ENCODE measurements at places on chromosomes 3 and 15.
A peak's percentile ranks its signal among the peaks of the same experiment; 100 is the strongest.

GRCh38 chr3:20147361-20147760, 38.6 kb downstream of the SGO1 start:
- no peak for DNase-seq

DNA sequence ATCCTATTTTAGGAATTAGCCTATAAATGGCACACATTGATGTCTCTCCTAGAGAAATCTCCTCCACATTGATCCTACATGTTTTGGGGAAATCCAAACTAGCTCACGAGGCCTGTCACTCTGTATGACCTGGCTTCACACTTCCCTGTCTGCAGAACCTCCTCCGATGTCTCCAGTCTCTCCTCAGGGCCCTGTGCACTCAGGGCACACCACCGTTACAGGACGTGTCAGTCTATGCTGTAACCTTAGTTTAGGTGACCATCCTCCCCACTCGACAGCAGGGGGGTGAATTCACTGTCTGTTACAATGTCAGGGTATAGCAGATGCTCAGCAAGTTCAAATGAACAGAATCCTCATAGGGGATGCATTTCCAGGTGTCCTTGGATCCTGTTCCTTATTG, 249.1 kb downstream of the OCA2 start:
- DNase-seq = no peak

DNA sequence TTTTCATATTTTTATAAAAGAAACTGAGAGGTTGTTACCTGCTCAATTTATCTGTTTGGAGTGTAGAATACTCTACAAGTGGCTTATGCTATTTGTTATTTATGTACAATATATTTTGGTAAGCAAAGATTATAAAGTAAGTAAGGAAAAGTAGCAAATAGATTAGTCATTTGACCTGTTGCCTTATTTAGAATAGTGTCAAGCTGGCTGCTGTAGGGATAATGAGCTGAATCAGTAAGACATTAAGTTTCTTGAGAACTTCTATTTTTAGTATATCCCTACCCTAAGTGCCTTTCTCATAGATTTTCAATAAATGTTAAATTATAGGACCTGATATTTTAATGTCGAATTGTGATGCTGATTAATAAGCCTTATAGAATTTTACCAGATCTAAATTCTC, 37.2 kb downstream of the ECT2 start:
- DNase-seq = no peak

DNA sequence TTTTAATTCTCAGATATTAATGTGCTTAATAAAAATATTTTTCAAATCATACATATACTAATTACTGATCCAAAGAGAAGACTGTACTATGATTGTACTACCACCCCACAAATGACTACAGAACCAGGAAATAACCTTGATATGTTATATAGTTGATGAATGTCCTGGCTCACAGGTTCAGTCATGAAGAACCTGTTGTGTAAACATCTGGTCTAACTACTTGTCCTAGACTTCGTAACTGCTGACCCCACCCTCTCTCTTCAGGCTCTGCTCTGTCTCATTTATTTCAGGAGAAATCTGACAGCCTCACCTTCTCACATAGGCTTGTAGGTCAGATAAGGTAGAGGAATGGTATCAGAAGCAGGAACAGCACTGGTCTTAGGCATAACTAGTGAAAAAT, 14.7 kb upstream of the CSTA start:
- DNase-seq = no peak

- DNase-seq = no peak
Measured at GRCh38 chr3:40398346-40398745, 11.4 kb downstream of the ENTPD3 start.

DNA sequence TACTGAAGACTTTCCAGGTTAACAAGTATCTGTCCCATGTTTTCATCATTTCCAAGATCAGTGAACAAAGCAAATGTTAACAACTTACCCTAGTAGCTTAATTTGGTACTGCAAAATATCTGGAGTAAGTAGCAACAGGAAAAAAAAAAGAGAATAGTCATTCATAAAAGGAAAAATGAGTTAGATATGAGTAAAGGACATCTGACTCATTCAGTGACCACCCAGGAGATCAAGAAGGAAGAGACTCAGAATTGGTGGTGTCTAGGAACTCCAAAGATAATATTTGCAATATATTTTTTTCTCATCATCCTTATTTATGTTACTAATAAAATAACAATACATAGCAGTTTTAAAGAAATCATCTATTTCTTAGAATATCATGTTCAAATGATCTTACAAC, 253.8 kb upstream of the COL8A1 start:
- DNase-seq = no peak

GRCh38 chr3:10933470-10933804, 59.1 kb upstream of the SLC6A1 start:
- DNase-seq = no peak

GRCh38 chr3:42535981-42536784, 33.7 kb downstream of the VIPR1 start:
- peak; percentile 34 for DNase-seq

DNA sequence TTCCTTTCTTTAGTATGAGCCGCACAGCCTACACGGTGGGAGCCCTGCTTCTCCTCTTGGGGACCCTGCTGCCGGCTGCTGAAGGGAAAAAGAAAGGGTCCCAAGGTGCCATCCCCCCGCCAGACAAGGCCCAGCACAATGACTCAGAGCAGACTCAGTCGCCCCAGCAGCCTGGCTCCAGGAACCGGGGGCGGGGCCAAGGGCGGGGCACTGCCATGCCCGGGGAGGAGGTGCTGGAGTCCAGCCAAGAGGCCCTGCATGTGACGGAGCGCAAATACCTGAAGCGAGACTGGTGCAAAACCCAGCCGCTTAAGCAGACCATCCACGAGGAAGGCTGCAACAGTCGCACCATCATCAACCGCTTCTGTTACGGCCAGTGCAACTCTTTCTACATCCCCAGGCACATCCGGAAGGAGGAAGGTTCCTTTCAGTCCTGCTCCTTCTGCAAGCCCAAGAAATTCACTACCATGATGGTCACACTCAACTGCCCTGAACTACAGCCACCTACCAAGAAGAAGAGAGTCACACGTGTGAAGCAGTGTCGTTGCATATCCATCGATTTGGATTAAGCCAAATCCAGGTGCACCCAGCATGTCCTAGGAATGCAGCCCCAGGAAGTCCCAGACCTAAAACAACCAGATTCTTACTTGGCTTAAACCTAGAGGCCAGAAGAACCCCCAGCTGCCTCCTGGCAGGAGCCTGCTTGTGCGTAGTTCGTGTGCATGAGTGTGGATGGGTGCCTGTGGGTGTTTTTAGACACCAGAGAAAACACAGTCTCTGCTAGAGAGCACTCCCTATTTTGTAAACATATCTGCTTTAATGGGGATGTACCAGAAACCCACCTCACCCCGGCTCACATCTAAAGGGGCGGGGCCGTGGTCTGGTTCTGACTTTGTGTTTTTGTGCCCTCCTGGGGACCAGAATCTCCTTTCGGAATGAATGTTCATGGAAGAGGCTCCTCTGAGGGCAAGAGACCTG, 13.2 kb downstream of the GREM1 start:
- DNase-seq = no peak

GRCh38 chr15:56533731-56534403, 68.9 kb upstream of the MNS1 start:
- no peak for DNase-seq

- DNase-seq = peak; percentile 75
Measured at GRCh38 chr3:47522082-47522987, 8.8 kb upstream of the ELP6 start.

DNA sequence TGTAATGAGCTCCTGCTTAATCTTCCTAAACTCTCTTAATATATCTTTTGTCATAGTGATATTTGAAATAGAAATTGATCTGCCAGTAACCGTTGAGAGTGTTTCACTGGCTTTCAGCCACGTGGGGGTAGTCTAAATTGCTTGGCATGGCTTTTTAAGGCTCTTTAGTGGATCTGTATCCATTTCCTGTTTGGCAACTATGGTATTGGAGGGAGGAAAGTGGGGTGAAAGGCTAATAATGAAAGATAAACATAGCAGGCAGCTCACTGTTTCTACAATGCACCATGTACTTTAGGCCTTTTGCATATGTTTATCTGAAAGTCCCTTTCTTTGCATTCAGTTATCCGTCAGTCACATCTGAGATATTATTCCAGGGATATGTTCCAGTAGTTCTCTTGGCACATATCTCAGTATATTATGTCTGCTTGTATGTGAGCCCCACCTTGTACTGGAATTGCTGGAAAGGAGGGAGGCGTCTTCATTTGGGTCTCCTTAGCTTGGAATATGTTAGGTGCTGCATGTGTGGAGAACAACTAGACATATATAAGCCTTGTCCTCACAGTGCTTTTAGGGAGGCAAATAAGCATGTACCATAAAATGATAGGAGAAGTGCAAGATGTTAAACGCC, 10.8 kb downstream of the TOPAZ1 start:
- DNase-seq = no peak

GRCh38 chr3:190059242-190059590, 61.5 kb downstream of the P3H2 start:
- DNase-seq = no peak

GRCh38 chr3:130946882-130947281, 53.0 kb downstream of the ATP2C1 start:
- no peak for DNase-seq

- DNase-seq = no peak
Measured at GRCh38 chr15:76064375-76064774, 4.6 kb downstream of the TMEM266 start.

Measured in activated CD8-positive, alpha-beta memory T cell treated with anti-CD3 and anti-CD28 coated beads, Interleukin-2, amount 50 U/mL, for 4 hours (primary cell).